ENCODE measurements at places on chromosomes 1 and 21.

DNA sequence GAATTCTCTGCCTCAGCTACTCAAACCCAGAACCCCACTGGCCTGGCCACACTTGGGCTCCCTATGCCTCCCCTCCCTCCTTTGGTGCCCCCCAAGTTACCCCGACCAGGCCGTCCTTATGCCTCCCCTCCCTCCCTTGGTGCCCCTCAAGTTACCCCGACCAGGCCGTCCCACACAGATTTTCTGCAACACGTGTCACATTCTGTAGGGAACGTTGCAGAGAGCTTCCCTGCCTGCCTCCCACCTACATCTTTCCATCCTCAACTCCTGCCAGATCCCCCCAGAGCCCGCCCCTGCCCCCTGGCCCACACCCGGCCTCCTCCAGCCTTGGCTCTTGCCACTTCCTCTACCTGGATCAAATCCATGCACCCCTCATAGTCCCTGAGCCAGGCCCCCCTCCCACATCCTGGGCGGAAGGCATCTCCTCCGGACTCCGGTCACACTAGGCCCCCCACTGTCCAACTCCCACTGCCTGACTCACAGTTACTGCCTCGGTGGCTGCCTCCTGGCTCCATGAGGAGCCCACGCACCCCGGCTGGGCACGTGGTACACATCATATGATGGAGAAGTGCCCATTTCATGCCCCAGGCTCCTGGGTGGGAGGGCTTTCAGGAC lies 41.2 kb downstream of the KCNAB2 start:
- DNase-seq: no peak

DNA sequence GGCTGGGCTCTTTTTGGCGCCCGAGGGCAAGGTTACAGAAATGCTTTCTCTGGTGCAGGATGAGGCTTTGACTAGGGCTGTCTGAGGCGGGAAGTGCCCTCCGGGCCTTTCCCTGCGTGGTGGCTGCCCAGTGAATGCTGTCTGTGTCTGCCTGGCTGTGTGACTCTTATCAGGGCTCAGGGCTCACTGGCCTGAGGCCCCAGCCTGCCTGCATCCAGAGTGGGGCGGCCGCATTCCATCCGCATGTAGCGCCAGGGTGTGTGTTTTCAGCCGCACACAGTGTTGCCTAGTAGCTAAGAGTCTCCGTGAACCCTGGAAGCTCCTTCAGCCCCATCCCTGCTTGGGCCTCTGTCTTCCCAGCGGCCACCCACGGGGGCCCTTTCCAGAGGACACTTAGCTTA lies 59.1 kb downstream of the FAAP20 start:
- no peak for DNase-seq

- DNase-seq: no peak
Measured at GRCh38 chr1:53288002-53288789, 39.7 kb downstream of the LRP8 start.

DNA sequence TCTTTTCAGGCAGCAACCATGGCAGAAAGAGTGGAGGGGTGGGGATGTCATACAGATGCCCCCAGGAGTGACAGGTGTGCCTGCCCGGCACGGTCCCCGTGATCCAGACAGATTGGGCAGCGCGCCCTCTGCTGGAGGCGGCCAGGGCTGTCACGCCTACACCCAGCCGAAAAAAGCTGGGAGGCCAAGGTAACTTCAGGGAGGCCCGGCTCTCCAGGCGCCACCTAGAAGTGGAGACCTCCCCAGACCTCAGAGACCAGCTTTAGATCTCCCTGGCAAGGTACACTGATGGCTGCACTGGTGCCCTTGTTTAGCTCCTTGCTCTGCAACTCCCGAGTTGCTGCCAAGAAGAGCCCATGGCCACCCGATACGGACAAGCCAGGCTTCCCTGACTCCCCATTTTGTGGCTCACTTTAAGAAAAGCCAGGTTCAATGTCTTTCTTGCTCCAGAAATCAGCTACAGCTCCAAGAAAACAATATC lies 6.6 kb downstream of the GOLT1A start:
- peak; percentile 50 for DNase-seq

DNA sequence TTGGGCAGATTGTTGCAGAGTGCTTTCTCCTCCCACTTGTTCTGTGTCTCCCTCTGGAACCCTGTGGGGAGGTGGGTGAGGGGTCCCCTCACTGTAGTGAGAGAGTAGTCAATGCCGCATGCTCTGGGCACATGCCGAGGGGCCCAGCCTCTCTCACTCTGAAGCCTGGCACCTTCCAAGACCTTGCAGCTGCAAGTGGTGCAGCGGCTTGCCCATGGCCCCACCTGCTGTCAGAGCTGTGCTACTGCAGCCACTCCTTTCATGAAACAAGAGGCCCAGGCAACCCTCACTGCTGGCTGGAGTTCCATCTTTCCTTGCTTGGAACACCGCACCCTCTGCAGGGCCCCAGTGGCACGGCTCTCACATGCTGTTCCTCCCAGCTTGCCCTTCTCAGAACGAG lies 58.4 kb upstream of the COL6A1 start:
- DNase-seq: peak; percentile 41

- no peak for DNase-seq
Measured at GRCh38 chr1:186903374-186904136, 74.8 kb downstream of the PLA2G4A start.

GRCh38 chr1:47477595-47478080 lies 39.8 kb downstream of the FOXD2 start:
- DNase-seq: no peak

DNA sequence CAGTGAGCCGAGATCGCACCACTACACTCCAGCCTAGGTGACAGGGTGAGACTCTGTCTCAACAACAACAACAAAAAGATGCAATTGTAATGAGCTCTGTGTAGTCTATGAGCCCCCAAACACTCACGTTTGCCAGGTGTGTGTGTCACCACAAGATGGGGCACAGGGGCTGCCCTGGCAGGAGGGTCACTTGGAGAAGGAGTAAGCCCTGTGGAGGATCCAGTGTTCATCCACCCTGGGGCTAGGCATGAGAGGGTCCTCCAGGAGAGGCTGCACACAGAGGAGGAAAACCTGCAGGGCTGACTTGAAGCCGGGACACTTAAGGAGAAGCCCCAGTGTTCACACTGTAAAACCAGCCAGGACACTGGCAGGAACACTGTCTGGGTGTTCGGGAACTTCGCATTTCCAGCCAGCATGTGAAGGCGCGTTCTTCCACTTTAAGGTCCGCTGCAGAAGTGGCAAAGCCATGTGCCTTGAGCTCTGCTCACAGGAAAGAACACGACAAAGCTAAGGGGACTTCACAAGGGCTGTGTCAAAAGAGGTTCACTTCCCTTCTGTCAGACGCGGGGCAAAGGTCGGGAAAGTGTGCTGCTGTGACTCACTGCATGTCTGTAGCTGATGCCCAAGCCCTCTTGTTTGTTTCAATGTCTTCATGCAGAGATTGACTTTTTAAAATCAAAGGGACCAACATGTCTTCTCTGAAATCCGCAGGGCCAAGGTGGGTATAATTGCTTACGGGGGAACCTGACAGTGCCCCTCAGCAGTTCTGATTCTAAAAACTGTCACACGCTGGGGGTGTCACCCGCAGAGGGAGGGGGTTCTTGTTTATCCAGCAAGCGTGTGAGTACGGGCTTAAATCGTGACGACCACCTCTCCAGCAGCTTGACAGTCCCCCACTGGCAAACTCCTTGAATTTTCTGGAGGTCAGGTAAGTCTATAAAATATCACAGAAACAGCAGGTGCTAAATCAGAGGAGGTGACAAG lies 102.8 kb downstream of the RIPK4 start:
- DNase-seq: no peak

GRCh38 chr1:52767596-52768280 lies 41.5 kb downstream of the ZYG11B start:
- DNase-seq: no peak

- DNase-seq: no peak
Measured at GRCh38 chr21:15029077-15029476, 35.7 kb downstream of the NRIP1 start.

GRCh38 chr1:39076127-39076798 lies 50.1 kb downstream of the NDUFS5 start:
- DNase-seq: no peak

GRCh38 chr1:214338212-214338611 lies 57.3 kb downstream of the SMYD2 start:
- no peak for DNase-seq

DNA sequence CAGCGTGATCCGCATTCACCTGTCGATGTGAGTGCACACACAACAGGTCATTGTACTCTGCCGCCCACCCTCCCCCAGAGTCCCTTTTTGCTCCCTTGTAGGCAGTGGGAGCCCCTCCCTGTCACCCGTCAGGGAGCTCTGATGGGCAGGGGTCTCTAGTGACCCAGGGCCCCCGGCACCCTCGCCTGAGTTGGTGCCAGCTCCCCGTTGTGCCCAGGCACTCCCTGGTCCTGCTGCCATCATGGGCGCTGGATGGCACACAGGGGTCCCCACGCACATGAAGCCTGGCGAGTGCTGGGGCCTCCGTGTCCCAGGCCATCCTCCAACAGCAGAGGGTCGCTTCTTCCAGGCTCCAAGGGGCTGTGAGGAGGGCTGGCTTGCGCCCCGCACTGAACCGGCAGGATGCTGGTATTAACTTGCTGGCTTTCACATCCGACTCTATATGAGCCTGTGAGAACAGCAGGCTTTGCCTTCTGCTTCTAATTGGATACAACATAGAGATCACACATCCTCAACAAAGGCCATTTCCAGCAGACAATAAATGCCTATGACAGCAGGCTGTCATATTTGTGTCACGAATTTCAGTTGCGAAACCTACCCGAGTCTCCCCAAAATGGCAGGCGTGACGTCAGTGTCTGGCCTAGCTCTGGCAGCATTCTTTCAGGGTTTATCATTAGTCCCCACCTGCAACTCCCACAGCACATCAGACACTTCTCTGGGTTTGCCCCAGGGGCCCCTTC lies 35.4 kb downstream of the KIAA1614 start:
- no peak for DNase-seq

GRCh38 chr1:234722904-234723720 lies 113.1 kb upstream of the IRF2BP2 start:
- DNase-seq: peak; percentile 74

- DNase-seq: no peak
Measured at GRCh38 chr21:14888202-14888601, 176.6 kb downstream of the NRIP1 start.

- no peak for DNase-seq
Measured at GRCh38 chr1:30920827-30921226, 12.3 kb upstream of the SDC3 start.

GRCh38 chr1:229942501-229942900 lies 124.5 kb upstream of the GALNT2 start:
- DNase-seq: no peak

DNA sequence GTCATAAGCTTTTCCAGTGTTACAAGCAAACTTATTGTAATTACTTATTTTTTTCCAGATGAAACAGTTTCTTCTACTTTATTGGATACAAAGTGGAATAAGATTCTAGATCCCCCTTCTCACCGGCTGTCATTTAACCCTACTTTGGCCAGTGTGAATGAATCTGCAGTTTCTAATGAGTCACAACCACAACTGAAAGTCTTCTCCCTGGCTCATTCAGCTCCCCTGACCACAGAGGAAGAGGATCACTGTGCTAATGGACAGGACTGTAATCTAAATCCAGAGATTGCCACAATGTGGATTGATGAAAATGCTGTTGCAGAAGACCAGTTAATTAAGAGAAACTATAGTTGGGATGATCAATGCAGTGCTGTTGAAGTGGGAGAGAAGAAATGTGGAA lies 95.5 kb downstream of the ZFYVE9 start:
- no peak for DNase-seq

- DNase-seq: no peak
Measured at GRCh38 chr1:65167586-65168242, 19.7 kb downstream of the AK4 start.

DNA sequence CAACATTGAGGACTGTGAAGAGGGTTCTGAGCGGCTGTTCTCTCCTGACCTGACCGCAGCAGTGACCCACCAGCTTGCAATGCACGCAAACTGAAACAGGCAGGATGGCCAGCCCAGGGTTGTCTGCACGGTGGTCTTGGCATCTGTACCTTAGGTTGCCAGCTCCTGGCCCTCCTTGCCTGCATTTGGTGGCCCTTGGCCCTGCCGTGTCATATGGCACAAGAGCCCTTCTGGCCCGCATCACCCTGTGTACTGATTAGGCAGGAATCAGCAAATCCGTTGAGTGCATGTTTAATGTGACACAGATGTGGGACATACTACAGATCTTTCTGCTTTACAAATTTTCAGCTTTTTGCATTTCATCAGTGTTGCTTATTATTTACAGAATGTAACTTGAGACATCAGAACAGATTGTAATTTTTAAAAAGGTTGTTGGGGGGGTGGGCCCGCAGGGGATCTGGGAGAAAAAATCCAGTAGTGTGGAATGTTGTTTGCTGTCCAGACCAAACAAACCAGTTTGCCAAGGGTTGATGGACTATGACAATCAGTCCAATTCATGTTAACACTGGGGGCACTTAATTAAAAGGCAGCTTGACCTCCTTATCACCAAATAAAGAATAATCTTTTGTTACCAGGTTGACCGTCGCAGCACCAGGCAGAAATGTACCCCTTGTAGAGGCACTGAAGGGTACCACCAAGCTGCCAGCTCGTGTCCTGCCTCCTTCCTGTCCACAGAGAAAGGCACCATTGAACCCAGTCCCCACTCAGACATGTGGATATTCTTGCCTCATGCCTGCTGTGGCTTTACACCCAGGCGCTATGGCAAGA lies 132.6 kb downstream of the DHRS3 start:
- no peak for DNase-seq

DNA sequence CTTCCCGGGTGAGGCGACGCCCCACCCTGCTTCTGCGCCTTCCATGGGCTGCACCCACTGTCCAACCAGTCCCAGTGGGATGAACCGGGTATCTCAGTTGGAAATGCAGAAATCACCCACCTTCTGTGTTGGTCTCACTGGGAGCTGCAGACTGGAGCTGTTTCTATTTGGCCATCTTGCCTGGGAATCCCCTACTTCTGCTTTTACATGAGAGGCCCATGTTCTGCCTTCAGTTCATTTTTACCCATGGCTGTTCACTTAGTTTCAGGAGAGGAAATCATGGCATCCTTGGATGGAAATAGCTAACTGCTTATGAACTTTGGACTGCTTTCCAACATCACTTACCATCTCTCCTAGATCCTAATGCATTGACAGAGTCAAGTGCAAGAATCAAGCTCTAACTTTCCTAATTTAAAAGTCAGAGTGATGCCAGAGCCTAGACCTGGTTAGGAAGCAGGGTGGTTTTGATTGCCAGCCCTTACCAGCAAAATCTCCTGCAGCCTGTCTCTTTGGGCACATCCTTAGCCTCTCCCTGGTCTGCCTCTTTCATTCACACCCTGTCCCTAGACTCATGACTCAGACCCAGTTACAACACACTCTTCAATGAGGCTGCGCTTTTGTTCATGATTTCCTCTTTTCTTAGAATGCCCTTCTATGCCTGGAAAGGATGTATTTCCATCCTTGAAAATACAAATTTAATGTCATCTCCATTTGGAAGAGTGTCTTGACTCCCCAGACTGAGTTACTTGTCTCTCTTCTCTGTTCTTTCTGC lies 137.2 kb downstream of the KCTD3 start:
- DNase-seq: no peak

GRCh38 chr1:180842052-180842451 lies 70.6 kb upstream of the KIAA1614 start:
- DNase-seq: no peak

Measured in stimulated activated CD4-positive, alpha-beta T cell treated with anti-CD3 and anti-CD28 coated beads, Interleukin-15, amount 100 ng/mL, for 48 hours (primary cell).